ENCODE measurements at places on chromosomes 7 and 10.

- DNase-seq: no peak
These were observed 145.1 kb upstream of the C7orf33 start for GRCh38 chr7:148445260-148446044.

DNA sequence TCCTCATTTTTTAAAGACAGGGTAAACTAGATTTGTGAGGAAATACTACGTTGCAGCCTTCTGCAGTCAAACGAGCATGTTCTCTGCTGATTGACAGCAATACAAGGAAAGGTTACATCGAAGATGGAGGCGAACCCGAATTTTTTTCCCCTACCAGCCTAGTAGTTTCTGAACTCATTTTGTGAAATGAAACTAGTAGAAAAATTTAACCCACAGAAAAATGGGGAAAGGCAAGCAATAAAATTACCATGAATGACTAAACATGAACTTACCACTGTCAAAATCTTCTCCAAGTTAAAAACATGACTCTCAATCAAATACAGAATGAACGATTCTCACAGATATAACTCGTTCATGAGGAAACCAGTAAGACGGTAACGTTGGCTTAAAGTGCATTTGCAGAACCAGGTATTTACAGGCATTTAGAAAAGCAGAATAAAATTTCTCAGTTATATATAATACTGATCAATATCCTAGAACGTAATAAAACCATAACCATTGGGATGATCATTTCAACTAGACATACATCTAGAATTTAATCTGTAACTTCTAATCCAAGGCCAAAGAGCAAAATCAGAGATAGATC, 73.9 kb downstream of the CELF2 start:
- DNase-seq: no peak

DNA sequence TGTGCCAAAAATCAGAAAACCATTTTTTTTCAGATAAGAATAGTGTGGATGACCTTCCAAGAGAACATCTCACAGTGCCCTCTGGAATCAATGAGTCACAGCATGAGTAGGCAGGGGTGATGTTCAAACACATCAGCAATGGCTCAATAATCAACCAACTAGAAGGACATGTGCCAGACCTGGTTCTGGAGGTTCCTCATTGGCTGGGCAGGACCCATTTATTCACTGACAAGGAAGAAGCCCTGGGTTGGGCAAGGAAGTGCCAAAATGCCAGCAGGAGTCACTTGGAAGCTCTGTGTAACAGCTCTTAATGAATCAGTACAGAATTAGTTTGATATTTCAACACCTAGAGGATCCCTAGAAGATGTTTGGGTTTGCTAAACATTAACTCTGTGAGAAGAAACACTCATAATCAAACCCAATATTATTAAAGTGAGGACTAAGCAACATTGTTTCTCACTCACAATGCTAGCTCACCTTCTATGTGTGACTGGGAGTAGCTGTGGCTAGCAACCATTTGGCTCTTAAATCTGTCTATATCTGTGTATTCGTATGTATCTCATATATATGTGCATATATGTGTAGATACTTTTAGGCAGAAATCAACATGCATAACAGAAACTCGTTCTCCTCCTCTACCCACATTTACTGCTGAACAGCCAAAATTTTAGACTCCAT, 72.3 kb upstream of the APBB1IP start:
- no peak for DNase-seq

GRCh38 chr10:119830851-119831250, 41.8 kb downstream of the MCMBP start:
- DNase-seq: no peak

DNA sequence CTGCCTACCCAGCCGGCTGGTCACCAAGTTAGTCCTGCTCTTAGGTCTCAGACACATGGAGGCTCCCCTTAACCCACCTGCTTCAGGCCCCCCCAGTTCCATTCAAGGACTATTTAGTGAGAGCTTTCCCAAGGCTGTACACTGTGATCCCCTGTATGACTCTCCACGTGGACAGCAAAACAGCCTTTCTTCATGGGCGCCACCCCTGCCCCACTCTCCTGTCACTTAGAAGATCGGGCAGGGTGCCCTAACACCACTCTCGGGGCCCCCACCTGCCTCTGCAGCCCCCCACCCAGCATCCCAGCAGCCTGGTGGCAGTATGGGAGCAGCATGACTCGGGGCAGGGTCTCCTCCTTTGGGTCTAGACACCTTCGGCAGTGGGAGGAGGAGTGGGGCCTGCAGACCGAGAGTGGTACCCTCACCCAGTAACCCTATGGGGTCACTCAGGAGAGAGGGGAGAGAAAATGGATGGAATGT, 116.6 kb downstream of the PTPN20 start:
- DNase-seq: no peak

DNA sequence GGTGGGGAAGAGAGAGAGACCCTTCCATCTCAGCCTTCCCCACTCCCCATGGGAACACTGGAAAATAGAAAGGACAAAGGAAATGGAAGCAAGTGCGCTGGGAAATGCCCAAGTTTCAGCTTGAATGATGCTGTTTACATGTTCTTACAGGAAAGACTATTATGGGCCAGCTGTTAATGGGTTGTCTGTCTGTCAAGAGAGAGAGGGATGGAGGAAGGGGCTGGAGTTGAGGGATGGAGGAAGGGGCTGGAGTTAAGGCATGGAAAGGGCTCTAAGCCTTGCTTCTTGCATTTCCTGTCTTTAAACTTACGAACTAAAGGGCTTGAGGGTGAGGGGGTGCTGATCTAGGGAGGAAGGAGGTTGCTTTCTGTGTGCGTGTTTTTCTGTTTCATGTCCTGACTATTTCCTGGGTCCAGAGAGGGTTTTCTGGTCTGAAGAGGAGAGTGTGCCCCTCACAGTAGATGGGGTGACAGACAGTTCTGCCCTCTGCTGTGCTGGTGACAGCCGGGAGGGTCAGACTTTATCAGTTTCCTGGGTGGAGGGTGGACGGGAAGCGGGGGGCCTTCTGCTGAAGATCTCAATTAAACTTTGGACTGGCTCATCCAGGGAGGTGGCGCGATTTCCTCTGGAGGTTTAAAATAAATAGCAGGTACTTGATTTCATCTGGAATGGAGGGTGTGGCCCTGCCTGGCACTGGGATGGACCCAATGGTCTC, 30.5 kb downstream of the GRK5 start:
- no peak for DNase-seq

- DNase-seq: no peak
These were observed 527.1 kb upstream of the CELF2 start for GRCh38 chr10:10490581-10490980.

DNA sequence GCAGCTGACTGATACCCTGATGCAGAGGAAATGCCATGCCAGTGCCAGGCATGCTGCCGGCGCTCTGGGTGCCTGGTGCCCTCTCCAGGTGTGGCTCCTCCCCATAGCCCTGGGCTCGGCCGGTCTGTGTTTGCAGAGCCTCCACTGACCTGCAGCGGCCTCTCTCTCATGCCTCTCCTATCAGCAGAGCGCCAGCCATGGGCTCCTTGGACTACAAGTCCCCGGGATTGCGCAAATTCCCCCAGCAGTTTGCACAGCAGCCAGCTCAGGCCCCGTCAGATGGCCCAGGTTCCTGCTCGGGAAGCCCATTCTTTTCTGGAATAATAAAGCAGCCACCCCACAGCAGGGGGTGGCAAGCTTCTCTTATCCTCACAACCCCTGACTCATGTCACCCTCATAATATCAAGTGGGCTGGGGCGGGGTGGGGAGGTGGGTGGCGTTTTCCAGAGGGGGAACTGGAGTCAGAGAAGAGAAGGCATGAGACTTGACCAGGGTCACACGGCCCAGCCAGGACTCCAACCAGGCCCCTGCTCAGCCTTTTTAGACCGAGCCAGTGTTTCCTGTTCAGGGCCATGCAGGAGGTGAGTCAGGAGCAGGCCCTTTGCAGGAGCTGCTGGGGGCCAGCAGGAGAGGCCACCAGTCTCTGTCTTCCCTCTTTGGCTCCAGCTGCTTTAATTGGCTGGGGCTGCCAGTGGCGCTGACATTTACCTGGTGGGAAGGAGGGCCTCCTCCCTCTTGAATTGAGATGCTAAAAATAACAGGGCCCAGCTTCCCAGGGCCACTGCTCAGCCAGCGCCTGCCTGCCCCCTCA, 58.6 kb downstream of the ZMIZ1 start:
- peak; percentile 86 for DNase-seq

GRCh38 chr7:80922253-80923049, 3.6 kb upstream of the SEMA3C start:
- DNase-seq: no peak

DNA sequence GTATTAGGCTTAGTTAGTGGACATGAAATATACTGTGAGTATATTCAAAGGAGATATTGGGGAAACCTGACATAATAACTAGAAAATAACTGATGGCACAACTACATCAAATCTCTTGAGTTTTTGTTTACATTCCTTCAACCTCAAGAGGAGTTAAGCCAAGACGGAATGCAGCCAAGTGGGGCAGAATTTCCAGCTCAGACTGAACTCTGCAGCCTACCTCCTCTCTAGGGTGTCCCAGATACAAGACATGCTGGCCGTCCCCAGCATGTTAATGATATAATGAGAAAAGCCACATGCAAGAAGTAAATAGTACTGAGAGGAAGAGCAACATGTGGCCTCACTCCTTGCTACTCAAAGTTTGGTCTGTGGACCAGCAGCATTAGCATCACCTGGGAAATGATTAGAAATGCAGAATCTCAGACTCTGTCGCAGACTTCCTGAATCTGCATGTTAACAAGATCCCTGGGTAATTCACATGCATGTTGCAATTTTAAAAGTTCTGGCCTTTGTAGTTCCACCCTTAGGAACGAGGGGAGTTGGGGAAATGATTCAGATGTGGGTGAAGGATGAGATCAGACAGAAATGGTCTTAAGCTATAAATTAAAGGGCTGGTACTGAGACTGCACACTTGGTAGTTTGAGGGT, 118.4 kb upstream of the CACUL1 start:
- no peak for DNase-seq
